ENCODE measurements at places on chromosomes 5 and 9. TPM values are rescaled to one million over a fixed set of nuclear protein-coding genes. Genes with fewer than 3 reads are reported as not detected.

DNA sequence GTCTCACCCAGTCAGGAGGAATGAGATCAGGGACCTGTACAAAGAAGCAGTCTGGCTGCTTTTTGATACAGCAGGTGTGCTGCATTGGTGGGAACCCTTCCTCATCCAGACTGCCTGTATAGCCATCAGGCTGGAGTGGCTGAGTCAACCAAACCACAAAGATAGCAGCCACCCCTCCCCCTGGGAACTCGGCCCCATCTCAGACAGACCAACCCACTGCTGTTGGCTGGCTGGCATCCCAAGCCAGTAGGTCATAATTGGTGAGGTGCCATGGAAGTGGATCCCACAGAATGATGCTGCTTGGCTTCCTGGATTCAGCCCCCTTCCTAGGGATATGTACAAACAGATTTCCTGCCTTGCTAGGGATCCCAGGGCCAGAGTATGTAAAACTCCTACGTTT is 60.9 kb downstream of the YTHDC2 start:
- H3K4me1 ChIP-seq = no peaks in the 10 kb centered on the region
- H3K27me3 ChIP-seq = no peaks in the 10 kb centered on the region
- H3K27ac ChIP-seq = no peak overlapping the region
- H3K36me3 ChIP-seq = peaks cover 28% of the 10 kb centered on the region
- DNase-seq = no peak

GRCh38 chr5:9197881-9198260 is 348.0 kb downstream of the SEMA5A start:
- H3K27ac ChIP-seq = no peak overlapping the region
- H3K4me1 ChIP-seq = no peaks in the 10 kb centered on the region
- H3K4me3 ChIP-seq = no peak overlapping the region

DNA sequence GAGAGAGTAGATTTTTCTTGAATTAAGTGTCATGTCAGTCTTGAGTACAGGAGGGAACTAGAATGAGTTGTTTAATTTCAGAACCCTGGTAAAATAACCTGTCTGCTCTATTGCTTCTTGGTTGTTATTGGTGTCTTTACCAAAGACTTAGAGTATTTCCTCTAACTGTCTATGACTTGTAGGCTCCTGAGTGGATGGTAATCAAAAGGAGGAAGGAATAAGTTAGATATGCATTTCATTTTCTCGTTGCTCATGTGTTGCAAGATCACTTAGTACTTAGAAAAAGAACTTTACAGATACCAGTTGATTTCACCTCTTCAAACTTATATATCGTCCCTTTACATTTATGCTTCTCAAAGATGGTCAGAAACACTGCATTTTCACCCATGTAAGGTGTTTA is 31.1 kb downstream of the UHRF2 start:
- H3K36me3 ChIP-seq = peaks cover 3% of the 10 kb centered on the region
- H3K27me3 ChIP-seq = no peaks in the 10 kb centered on the region
- H3K4me3 ChIP-seq = no peak overlapping the region
- no peak overlapping the region for H3K27ac ChIP-seq
- peaks cover 15% of the 10 kb centered on the region for H3K4me1 ChIP-seq

DNA sequence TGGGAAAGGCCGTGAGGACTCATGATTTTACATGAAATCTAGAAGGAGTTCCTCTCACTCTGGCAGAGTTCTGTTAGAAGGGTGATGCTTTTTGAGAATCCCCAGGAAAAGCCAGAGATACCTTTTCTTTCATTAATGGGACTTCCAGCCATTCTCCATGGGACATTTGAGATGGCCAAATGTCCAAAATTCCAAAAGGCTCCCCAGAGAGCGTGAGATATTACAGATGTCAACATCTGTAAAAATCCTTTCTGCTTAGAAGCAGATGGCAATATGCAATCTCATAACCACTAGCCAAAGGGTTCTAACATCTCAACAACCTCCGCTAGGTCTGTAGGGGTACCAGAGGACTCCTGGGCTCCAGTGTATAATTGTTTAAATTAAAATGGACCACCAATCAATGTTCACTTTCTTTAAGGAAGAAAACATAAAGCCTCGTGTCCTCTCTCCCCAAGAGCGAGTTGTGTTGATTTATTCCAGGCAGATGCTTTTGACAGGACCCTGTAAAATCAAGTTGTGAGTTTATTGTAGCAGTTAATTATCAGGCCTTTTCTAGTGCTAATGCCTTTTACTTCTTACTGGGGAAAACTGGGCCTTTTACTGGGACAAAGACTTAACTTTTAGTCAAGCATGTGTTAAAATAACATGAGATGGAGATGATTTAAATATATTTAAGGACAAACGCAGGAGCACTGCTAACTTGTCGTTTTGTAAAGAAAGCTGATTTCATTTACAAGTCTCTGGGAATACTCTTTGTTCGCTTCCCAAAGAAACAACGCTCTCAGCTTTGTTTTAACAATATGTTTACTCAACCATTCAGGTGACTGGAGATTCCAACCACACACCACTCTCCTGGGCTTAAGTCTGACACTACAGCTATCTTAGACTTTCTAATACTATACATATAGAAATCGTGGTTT is 4.8 kb downstream of the GAS1 start:
- H3K4me1 ChIP-seq = peaks cover 3% of the 10 kb centered on the region
- H3K4me3 ChIP-seq = no peak overlapping the region
- no peak overlapping the region for H3K27ac ChIP-seq
- no peaks in the 10 kb centered on the region for H3K36me3 ChIP-seq
- peaks cover 12% of the 10 kb centered on the region for H3K27me3 ChIP-seq

DNA sequence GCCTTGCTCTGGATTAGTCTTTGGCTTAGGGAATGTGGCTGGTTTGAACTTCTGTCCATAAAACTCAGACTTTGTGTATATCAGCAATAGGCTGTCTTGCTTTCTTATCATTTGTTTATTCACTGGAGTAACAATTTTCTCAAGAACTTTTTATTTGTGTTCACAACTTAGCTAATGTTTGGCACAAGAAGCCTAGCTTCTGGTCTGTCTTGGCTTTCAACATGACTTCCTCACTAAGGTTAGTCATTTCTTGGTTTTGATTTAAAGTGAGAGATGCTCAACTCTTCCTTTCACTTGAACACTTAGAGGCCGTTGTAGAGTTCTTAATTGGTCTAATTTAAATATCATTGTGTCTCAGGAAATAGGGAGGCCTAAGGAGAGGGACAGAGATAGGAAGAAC is 4.9 kb downstream of the FBXO38 start:
- peaks cover 34% of the 10 kb centered on the region for H3K4me1 ChIP-seq
- no peak overlapping the region for H3K4me3 ChIP-seq
- H3K27ac ChIP-seq = no peak overlapping the region

DNA sequence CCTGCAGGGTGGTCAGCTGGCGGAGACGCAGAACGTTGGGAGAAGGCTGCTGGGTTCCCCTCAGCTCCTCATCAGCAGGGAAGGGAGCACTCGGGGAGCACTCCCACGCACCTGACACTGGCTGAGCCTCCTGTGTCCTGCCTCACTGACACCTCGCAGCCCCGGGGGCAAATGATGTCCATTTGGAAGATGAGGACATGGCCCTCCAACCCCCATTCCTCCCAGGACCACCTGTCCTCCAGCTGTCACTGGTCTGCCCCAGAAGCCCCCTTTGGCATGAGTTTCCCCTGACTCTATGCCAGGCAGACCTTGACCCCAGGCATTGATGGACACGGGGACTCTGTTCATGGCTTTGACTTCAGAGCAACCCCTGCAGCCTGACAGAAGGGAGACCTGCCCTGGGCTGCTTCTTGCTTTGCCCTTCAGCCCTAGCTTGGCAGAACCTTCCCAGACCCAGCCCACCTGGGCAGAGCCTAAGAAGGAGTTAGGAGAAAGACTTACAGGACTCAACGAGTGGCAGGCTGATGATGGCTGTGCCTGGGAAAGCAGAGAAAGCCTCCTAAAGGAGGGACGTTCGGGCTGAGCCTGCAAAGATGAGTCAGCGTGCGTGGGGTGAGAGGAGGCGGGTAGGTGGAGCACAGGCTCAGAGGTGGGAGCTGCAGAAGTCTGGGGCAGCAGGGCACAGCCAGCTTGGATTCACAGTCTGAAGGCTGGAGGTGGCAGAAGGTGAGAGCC is 90.6 kb downstream of the LMX1B start:
- DNase-seq = no peak
- no peak overlapping the region for H3K4me3 ChIP-seq
- H3K27me3 ChIP-seq = peaks cover 55% of the 10 kb centered on the region
- H3K4me1 ChIP-seq = no peaks in the 10 kb centered on the region
- no peak overlapping the region for H3K27ac ChIP-seq
- H3K36me3 ChIP-seq = no peaks in the 10 kb centered on the region

DNA sequence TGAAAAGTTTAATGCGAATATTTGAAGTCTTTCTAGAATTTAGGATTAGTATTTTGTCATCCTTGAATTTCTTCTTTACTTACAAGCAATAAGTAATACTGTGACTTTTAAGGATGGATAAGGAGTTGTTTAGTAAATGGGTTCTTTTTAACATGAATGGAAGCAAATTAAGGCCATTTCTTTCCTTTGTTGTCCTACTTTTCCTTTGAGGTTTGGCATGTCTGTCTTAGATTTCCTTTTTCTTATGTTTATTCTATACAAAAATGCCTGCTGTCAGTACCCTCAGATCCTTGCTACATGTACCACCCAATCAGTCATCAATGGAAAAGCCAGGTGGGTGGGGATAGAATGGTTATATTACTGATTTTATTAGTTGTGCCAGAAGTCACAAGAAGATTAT is 10.2 kb downstream of the STX17 start:
- no peaks in the 10 kb centered on the region for H3K27me3 ChIP-seq
- no peak for DNase-seq
- H3K4me3 ChIP-seq = no peak overlapping the region
- H3K27ac ChIP-seq = no peak overlapping the region
- peaks cover 7% of the 10 kb centered on the region for H3K36me3 ChIP-seq
- no peaks in the 10 kb centered on the region for H3K4me1 ChIP-seq

GRCh38 chr9:5459289-5459829 is 9.0 kb downstream of the CD274 start:
- no peak for DNase-seq
- no peak overlapping the region for H3K4me3 ChIP-seq
- no peaks in the 10 kb centered on the region for H3K4me1 ChIP-seq
- H3K36me3 ChIP-seq = peaks cover 37% of the 10 kb centered on the region
- no peaks in the 10 kb centered on the region for H3K27me3 ChIP-seq

Gene PLAC8L1
- total RNA-seq = 0.60 TPM

Gene BTNL8
- not detected for total RNA-seq

Gene ZFP37
- total RNA-seq = 2.8 TPM

Gene KLF9
- 23.6 TPM for total RNA-seq

Gene ABL1
- 40.0 TPM for total RNA-seq

Gene OR1K1
- total RNA-seq = not detected

All from T-cell (primary cell).